NCI-H1105 treated with DMSO at 0.1 percent for 48 hours (cell line): ENCODE measurements at places on chromosomes 7 and 10.

- no peak for DNase-seq
These were observed 9.0 kb downstream of the ADGRA1 start for GRCh38 chr10:133096616-133097269.

DNA sequence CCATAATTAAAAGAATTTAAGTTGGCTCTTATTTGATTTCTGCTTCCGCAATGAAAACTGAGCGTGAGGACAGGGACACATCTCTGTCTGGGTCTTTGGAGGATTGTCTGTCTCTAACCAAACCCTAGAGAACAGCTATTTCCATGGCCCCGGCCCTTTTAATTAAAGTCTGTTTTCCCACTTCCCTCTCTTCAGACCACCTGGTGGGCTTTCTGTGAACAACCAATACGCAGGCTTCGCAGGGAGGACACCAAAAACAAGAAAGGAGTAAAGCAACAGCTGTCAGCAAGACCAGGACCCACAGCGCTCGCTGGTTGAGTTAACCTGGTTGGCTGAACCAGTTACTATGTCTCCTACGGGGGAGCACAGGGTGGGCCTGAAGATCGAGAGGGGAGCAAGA, 217.1 kb upstream of the FRMD4A start:
- no peak for DNase-seq

DNA sequence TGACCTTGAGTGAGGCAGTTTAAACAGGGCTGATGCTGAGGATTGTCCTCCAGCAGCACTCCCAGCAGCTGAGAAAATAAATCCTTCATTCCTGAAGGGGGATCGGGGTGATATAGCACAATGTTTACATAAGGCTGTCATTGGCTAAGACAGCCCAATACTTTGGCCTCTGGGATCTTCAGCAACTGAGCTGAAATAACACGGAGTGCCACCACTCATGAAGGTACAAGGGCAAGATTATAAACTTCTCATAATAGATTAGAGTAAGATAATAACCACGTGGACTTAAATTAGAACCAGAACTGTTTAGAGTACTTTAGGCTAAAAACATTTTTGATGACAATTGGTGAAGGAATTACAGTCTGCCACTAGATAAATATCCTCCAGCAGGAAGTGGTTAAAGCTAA, 70.0 kb upstream of the PAPSS2 start:
- DNase-seq: no peak

DNA sequence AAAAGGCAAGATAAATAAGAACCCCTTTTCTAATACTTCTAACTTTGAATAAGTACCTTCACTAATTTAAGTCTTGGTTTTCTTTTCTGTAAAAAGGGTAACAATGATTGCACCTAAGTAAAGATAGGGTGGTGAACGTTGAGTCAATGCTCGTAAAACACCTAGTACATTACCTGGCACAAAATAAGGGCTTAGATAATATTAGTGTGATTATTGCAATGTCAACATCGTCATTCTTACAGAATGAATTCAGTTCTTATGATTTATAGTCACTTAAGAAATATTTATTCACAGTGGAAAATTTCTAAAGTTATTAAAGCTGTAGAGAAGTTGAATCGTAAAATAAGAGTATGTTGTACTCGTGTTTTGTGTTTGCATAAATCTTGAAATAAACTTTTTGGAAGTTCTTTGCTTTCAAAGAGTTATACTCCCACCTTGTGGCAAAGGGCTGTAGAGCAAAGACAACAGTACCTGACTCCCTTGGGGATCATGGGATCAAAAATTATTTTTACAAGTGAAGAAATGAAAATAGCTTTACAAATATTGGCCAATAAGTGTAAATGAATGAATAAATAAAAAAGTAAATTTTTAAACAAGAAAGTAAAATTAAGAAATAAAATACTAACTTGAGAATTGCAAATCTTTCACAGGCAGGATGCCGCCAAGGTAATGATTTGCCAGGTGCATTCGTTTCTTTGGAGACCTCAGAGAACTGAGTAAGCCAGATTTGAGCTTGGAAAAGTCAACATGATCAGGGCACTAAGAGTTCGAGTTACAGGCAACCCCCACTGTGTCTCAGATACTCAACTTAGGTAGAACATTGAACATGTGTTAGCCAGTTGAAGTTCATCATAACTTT, 285.8 kb upstream of the CACNA2D1 start:
- peak; percentile 74 for DNase-seq

GRCh38 chr7:95642173-95642572, 45.9 kb upstream of the PDK4 start:
- no peak for DNase-seq

DNA sequence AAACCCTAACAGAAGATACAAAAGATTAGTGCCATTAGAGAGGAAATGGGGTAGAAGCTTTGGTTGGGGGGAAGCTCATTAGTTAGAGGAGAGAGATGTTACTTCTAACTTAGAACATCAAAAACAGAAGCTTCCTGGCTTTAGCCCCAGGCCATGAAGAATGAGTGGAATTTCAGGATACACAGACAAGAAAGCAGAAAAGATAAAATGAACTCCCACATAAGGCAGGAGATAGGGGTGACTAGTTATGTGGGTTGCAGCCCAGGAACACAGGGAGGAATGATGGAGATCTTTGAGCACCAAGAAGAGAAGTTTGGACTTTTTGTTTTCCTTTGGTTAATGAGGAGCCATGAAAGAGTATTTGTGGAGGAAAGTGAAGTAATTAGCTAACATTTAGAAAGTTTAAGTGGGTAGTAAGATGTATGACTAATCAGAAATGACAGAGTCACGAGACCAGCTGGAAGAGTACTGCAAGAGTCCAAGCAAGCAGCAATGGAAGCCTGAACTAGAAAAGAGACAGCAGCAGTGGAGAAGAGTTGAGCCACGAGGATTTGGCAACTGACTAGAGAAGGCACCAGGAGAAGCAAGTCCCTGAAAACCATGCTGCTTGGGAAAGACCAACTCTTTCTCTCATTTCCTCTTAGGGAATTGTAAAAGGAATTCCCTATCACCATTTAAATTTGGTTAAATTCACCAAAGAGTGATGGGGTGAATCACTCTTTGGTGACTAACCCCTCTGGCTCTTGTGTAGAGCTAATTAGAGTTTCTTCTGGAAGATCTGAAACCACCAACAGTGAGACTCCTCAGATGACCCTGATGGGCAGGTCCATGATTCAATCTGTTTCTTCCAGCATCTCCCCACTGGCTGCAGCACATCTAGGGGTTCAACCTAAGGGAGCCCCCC, 131.9 kb downstream of the KCNMA1 start:
- no peak for DNase-seq

GRCh38 chr10:33165911-33166310, 168.6 kb downstream of the NRP1 start:
- no peak for DNase-seq

- no peak for DNase-seq
These were observed 422.8 kb upstream of the ZMIZ1 start for GRCh38 chr10:78645975-78646374.

DNA sequence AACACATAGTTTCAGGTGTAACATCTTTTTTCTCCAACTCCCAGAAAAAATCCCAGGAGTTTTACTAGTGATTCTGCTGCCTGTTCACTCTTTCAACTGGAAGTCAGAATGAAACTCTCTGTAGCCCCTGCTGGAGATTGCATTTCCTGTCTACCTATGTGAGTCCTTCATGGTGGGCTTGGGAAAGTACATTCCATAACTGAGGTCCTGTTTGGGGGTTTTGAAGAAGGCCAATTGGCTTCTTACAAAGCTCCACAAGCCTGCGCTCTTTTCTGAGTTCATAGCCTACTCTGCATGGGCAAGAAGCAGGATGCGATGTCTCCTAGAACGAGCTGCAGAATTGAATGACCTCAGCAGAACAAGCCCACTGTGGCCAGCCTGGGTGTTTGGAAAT, 86.7 kb downstream of the LYZL2 start:
- no peak for DNase-seq

- no peak for DNase-seq
These were observed 25.4 kb downstream of the TMEM273 start for GRCh38 chr10:49162761-49163310.

GRCh38 chr10:95506056-95506737, 55.0 kb downstream of the SORBS1 start:
- DNase-seq: no peak

DNA sequence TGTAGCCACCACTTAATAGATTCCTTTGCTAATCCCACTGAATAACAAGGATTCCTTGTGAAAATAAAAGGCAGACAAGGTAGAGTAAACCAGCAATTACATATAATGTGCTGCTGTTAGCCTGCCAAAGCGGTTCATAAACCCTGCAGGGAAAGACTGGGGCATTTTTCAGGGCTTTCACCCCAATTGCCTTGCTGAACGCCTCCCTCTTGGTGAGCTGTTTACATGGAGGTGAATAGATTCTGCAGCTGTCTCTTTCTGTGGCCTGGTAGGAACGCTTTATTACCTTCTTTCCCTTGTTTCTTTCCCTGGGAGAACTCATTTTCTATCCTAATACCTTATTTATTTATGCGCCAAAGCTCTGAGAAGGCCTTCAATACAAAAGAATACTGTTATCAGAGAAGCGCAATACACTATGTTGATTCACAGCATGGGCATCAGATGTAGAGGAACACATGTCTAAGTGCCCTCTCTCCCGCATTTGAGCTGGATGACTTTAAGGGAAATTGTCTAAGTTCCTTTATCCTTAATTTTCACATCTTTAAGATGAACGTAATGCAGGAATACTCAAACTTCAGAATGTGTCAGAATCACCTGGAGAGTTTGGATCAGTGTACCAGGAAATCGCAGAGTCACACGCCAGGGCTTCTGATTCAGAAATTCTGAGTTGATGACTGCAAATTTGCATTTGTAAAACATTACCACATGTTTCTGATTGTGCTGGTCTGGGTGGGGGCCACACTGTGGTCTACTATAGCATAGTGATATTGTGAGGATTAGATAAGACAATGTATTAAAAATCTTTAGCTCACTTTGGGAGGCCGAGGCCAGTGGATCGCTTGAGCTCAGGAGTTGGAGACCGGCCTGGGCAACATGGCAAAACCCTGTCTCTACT, 1203.8 kb downstream of the SORCS3 start:
- no peak for DNase-seq

GRCh38 chr10:86345296-86345858, 21.2 kb downstream of the GRID1 start:
- no peak for DNase-seq

DNA sequence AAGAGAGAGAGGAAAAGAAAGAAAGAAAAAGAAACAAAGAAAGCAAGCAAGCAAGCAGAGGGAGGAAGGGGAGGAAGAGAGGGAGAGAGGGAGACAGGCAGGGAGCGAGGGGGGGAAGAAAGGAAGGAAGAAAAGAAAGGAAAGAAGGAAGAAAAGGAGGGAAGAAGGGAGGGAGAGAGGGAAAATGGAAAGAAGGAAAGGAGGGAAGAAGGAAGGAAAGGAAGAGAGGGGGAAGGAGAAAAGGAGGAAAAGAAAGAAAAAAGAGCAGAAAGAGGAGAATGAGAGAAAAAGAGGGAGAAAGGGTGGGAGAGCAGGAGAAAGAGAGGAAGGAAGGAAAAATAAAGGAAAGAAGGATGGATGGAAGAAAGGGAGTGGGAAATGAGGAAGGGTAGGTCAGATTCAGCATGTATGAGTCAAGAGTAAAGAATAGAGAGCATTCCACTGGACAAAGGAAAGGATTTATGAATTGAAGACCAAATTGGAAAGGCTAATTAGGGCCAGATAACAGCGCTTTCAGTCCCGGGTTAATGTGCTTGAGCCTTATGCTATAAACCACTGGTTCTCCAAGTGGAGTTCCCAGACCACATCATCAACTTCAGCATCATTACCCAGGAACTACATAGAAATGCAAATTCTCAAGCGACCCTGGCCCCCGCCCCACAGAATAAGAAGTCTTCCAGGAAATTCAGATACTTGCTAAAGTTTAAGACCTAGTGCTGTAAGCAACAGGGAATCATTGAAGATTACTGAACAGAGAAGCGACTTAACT, 85.1 kb downstream of the C10orf90 start:
- DNase-seq: no peak

DNA sequence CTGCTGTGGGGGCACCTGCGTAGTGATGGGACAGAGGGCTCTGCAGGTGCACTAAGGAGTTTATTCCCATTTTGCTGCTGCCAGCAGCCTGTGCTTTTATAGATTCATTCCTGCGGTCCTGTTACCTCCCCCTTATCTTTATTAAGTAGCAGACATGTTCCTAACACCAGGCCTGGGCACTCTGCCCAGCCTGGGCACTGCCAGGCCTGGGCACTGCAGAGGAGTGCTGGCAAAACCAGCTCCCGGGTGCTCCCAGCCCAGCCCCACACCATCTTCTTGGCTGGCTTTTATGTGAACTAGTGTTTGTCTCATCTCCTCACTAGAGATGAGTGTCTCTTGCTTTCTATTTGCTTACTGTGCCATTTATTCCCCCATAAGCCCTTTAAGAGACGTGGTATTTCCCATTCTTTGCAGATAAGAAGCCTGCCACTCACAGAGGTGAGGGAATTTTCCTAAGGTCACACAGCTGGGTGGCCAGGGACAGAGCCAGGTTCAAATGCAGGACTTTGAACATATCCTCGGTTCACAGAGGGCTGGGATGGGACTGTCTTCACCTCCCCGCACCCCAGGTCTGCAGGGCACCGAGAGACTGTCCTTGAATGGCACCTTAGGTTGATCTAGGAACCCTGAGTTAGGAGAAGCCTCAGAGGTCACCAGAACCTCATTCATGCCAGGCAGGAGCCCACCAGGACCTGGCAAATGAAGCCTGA, 14.6 kb upstream of the DRGX start:
- DNase-seq: no peak

DNA sequence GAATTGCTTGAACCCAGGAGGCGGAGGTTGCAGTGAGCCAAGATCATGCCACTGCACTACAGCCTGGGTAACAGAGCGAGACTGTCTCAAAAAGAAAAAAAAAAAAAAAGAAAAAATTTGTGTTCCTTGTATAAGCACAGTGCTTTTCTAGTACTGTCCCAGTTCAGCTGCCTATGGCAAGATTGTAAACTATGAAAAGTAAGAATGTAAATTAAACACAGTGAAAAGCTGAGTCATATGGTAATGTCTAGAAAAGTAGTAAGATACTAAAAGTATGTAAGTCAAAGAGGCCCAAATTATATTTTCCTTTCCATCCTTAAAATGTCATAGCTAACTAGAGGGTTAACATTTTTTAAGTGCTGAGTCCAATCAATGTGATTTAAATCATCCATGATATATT, 42.8 kb downstream of the RBM20 start:
- DNase-seq: no peak

DNA sequence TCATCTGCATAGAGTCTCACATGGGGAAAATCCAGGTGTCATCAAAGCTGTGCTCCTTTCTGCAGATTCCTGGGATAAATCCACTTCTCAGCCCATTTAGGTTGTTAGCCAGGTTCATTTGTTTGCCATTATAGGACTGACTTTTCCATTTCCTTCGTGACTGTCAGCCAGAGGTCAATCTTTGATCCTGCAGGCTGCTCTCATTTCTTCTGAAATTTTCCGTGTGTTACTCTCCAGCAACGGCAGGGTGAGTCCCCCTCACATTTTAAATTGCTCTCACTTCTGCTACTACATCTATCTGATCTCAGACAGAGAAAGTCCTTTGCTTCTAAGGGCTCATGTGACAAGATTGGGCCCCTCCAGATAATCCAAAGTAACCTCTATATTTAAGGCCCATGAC, 150.7 kb upstream of the BET1 start:
- DNase-seq: no peak

GRCh38 chr10:60351191-60351853, 38.4 kb downstream of the ANK3 start:
- DNase-seq: no peak
